ENCODE measurements at places on chromosomes 3 and 15. TPM values are rescaled to one million over a fixed set of nuclear protein-coding genes. Genes with fewer than 3 reads are reported as not detected.

The GREM1 gene
- total RNA-seq, result 29.4 TPM

The TMEM212 gene
- not detected for total RNA-seq

The HTD2 gene
- 8.8 TPM for total RNA-seq

The GOLGA6L7 gene
- not detected for total RNA-seq

The TGM5 gene
- total RNA-seq, result 0.28 TPM

The ANKRD34C gene
- total RNA-seq, result not detected

The ZNF710 gene
- total RNA-seq, result 6.5 TPM

The ALDH1A2 gene
- 110 TPM for total RNA-seq

The ANKUB1 gene
- not detected for total RNA-seq

The EPHB3 gene
- 1.8 TPM for total RNA-seq

The HHATL gene
- not detected for total RNA-seq

The HGD gene
- total RNA-seq, result 1.1 TPM

The RASL12 gene
- 8.8 TPM for total RNA-seq

The DPP8 gene
- total RNA-seq, result 31.7 TPM

The MYO5A gene
- total RNA-seq, result 81.6 TPM

The CNTN4 gene
- total RNA-seq, result 8.2 TPM

The SLC2A2 gene
- not detected for total RNA-seq

The SLC22A13 gene
- total RNA-seq, result 0.94 TPM

The DUOX1 gene
- 2.0 TPM for total RNA-seq

The SH2D7 gene
- not detected for total RNA-seq

The GHSR gene
- total RNA-seq, result not detected

The ERC2 gene
- 0.75 TPM for total RNA-seq

The FAM174B gene
- total RNA-seq, result 17.0 TPM

The TMIE gene
- total RNA-seq, result not detected

The TUSC7 gene
- not detected for total RNA-seq

The TMC3 gene
- total RNA-seq, result not detected

The LNP1 gene
- 5.7 TPM for total RNA-seq

The ASB14 gene
- not detected for total RNA-seq

The BNC1 gene
- 51.9 TPM for total RNA-seq

The SEC62 gene
- 66.2 TPM for total RNA-seq

The SEMA3G gene
- 115 TPM for total RNA-seq

The RTP1 gene
- not detected for total RNA-seq

The THUMPD3 gene
- 21.2 TPM for total RNA-seq

The MNS1 gene
- total RNA-seq, result 1.0 TPM

The PLD1 gene
- 9.7 TPM for total RNA-seq

The OR5K3 gene
- not detected for total RNA-seq

The IMPG2 gene
- 0.24 TPM for total RNA-seq

The SERINC4 gene
- not detected for total RNA-seq

The SLC9C1 gene
- total RNA-seq, result 1.4 TPM

The COL7A1 gene
- total RNA-seq, result 1.8 TPM

The ARHGAP11A gene
- 2.4 TPM for total RNA-seq

The TF gene
- total RNA-seq, result 36.5 TPM

The ADIPOQ gene
- total RNA-seq, result 1,532 TPM

The SKOR1 gene
- total RNA-seq, result 0.74 TPM

The SCN10A gene
- total RNA-seq, result not detected

The CCR1 gene
- total RNA-seq, result 34.2 TPM

The SPINK8 gene
- total RNA-seq, result not detected

The CHRFAM7A gene
- 3.4 TPM for total RNA-seq

The SPTBN5 gene
- total RNA-seq, result 1.1 TPM

The CIP2A gene
- total RNA-seq, result 6.4 TPM

The IQCH gene
- total RNA-seq, result 1.1 TPM

The PARP15 gene
- 4.1 TPM for total RNA-seq
